ENCODE measurements at places on chromosomes 7 and 10. TPM values are rescaled to one million over a fixed set of nuclear protein-coding genes. Genes with fewer than 3 reads are reported as not detected.

DNA sequence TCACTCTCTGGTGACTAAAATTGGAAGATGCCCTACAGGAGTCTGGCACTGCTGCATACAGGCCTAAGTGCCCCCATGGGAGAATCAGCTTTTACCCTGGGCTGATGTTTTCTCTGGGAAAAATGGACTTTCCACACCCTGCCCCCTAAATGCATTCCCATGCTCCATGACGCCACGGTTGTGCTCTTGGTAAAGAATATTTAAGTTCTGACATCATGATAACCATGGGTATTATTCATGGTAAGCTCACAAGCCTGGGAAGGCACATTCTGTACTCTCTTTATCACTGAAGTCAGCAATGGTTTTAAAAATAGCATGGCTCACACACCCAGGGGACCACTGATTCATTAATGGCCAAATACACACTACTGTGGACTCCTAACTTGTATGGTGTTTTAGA lies 43.4 kb downstream of the HIPK2 start:
- no peak overlapping the region for H3K27ac ChIP-seq
- peaks cover 65% of the 10 kb centered on the region for H3K4me1 ChIP-seq
- DNase-seq: no peak
- no peaks in the 10 kb centered on the region for H3K36me3 ChIP-seq

SPDYE1 gene
- total RNA-seq: not detected

DNA sequence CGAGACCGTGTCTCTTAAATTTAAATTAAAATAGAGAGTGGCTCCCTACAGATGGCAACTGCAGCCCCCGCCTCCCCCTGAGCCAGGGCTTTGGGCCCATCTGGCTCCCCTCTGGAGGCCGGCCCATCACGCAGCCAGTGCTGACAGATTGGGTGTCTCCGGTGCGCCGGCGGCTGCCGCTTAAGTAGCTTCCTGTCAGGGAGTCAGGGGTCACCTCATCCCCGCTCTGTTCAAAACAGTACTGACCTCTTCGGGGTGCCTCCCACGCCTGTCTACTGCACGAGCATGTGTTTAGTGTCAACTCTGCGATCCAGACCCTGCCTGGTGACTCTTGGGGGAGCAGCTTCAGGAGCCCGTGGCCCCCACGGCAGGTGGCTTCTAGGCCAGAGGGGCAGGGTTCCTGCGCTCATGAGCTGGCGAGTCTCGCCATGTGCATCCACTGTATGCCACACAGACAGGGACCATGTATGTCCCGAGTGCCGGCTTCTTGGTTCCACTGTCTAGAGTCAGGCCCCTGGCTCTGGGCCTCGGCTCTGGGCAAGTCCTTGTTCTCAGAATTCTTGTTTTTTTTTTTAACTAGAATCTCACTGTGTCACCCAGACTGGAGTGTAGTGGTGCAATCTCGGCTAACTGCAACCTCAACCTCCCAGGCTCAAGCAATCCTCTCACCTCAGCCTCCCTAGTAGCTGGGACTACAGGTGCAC lies 36.1 kb downstream of the KCTD7 start:
- no peaks in the 10 kb centered on the region for H3K4me1 ChIP-seq
- no peak overlapping the region for H3K27ac ChIP-seq
- peaks cover 4% of the 10 kb centered on the region for H3K36me3 ChIP-seq

ELAPOR2 gene
- total RNA-seq: 3.9 TPM

- peaks cover 13% of the 10 kb centered on the region for H3K4me1 ChIP-seq
- no peaks in the 10 kb centered on the region for H3K36me3 ChIP-seq
- H3K27me3 ChIP-seq: peaks cover 43% of the 10 kb centered on the region
- peak; percentile 10 for DNase-seq
These were observed 646 bp downstream of the SGCE start for GRCh38 chr7:94655126-94655847.
